ENCODE measurements at places on chromosomes 5 and 9.

- DNase-seq, result no peak
Measured at GRCh38 chr5:162382839-162383238, 315.3 kb downstream of the GABRG2 start.

DNA sequence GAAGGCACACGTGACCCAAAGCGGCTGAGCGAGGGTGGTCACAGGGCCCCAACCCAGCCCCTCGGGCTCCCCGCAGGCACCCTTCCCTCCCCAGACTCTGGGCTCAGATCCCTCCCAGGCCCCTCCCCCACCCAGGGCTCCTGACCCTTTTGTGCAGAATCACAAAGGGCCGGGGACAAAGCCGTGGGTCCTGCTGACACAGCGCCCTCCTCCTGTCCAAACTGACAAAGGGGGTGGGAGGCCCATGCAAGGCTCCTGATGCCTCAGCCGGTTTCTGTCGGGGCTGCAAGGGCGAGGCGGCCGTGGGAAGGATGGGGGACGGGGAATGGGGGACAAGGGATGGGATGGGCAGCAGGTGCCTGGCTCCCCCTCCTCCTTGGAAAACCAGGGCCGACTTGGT, 43.5 kb upstream of the UBAC1 start:
- DNase-seq, result no peak

- no peak for DNase-seq
Measured at GRCh38 chr5:40428815-40429214, 250.9 kb upstream of the PTGER4 start.

GRCh38 chr5:172733131-172733973, 37.6 kb downstream of the DUSP1 start:
- peak; percentile 94 for DNase-seq

GRCh38 chr9:86585422-86586143, 231.4 kb upstream of the TUT7 start:
- DNase-seq, result no peak

DNA sequence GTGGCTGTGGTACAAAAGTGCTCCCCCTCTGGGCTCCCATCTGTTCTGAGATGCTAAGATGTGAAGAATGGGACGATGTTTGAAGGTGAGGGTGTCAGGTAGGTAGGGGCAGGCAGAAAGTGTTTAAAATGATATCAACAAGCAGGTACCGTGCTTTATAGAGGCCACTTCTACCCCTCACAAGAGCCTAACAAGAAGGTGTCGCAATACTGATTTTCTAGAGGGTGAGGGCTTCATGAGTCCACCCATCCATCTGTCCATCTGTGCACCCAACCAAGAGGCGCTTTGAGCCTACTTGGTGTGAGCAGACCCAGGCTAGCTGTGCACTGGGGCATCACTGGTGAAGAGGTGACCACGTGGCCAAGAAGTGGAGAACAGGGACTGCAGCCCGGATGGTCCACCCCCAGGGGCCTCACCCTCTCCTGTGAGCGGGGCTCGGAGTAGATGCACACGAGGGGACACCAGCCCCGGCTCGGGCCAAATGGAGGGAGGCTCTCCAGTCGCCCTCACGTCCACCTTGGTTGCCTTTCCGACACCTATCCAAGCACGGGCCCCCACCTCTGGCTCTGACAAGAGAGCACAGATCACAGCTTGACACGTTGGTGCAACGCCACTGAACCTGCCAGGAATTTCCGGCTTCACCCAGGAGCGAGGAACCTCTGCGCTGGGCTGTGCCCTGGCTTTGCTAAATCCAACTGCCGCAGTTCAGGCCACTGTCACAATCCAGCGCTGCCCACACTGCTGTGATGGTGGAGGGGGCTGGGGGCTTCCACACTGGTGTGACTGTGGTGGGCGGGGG, 34.5 kb downstream of the CRB2 start:
- no peak for DNase-seq

GRCh38 chr5:40549616-40550015, 130.1 kb upstream of the PTGER4 start:
- DNase-seq, result peak; percentile 22

DNA sequence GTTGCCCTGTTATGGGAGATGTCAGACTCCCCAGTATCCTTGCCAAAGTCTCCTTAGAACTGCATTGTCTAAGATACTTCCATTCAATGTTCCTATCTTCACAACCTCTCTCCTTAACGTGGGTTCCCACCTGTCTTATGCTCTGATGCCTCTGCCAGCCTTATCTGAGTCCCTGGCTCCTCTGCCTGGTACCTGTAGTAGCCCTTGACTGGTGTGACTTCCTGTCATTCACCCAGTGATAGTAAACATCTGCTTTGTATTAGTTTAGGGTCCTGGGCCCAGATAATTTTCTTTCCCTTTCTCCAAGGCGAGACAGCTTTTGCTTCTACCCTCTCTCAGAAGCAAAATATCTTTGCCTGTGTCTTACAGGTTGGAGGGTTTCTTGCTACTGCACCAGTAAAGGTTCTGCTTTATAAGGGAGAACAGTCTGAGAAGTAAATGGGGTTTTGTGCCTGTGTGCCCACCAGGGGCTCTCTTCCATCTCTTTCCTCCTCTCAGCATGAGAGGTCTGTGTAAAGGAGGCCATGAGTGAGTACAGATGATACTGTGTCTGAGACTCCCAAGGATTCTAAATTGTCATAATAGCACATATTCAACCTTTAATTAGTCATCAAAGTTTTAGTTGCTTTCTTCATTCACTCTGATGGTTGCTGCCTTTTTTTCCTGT, 220.8 kb downstream of the PRR16 start:
- DNase-seq, result peak; percentile 19

DNA sequence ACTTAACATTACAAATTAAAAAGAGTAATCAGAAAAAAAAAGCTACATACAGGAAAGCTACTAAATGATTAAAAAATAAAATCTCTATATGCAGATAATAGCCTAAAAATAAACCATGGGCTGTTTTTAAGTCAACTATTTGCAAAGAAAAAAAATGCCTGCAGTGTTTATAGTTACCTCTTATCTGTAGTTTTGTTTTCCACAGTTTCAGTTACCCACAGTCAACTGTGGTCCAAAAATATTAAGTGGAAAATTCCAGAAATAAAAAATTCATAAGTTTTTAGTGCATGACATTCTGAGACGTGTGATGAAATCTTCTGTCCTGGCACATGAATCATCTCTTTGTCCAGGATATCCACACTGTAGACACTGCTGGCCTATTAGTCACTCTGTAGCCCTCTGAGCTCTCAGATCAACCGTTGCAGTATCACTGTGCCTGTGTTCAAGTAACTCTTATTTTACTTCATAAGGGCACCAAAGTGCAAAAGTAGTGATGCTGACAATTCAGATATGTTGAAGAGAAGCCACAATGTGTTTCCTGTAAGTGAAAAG, 59.2 kb downstream of the PRELID2 start:
- DNase-seq, result peak; percentile 87

- no peak for DNase-seq
Measured at GRCh38 chr5:39919876-39920275, 495.1 kb upstream of the DAB2 start.

DNA sequence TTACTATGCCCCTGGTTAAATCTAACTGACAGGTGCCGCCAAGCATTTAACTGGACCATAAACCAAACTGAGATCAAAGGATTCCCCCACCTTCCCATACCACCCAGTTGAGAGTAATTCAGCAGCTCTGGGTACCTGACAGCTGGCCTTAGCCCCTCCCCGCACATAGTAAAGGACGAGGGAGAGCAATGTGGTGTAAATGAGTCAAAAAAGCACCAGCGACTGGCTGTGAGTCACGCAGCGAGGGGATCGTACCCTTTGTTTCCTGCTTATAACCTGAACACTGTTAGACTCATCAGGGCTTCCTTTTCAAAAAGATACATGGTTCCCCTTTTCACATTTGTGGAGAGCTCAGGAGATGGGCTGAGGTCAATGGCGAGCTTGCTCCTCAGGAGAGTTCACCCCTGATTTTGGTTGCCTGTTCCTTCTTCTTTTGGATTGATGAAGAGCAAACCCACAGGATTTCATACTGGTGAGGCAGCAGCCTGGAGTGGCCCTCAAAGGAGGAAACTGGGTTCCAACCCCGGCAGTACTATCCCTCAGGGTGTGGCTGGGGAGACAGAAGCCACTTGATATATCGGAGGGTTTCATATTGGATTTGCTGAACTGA, 71.5 kb downstream of the ANKRD33B start:
- peak; percentile 43 for DNase-seq

DNA sequence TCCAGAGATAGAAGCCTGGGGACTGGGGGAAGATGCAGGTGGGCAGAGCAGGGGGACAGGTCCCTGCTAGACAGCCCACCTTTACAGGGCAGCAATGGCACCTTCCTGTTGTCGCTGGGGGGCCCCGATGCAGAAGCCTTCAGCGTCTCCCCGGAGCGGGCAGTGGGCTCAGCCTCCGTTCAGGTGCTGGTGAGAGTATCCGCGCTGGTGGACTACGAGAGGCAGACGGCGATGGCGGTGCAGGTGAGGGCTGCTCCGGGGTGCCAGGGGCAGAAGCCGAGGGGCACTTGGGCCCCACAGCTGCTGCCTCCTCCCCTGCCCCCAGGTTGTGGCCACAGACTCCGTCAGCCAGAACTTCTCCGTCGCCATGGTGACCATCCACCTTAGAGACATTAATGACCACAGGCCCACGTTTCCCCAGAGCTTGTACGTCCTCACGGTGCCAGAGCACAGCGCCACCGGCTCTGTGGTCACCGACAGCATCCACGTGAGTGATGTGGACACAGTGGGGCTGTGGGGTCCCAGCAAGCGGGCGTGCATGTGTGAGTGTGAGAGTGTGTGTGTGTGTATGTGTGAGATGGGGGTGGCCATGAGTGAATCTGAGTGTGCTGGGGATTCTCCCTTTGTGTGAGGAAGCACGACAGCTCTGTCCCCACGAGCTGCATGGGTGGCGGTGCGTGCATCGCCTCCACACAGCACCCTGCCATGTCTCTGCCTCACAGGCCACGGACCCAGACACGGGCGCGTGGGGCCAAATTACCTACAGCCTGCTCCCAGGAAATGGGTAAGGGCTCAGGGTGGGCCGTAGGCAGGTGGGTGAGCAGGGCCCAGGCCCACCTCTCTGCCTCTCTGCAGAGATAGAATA, 28.4 kb downstream of the CDHR2 start:
- DNase-seq, result no peak

DNA sequence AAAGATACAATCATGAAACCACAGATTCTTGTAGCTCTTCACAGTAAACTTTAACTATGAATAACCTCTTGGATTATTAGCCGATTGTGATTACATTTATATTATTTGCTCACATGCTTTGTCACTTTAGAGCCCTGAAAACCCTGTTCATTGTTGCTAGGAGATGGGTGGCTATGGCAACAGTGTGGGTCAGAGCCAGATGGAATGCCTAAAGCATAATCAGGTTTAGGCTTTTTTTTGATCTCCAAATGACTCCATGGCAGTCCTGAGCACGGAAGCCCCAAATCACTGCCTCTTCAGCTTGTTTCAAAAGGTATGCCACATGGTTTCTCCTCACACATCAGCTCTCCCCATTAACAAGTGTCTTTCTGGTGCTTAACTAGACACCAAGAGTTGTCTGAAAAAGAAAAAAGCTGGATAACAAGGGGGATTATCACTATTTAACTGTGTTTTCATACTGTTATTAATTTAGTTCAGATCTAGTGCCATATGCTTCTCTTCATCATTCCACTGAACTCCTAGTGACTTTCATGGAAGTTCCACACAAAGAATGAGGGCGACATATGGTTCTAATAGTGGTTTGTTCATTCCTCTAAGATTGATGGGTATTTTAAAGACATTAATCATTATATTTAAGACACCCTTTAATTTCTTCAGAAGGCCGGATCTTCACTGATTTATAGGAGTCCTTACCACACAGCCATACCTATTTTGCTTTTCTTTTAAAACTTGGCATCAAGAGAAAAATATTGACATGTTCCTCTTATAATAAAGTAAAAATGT, 88.8 kb upstream of the PAM start:
- DNase-seq, result no peak

GRCh38 chr5:76333571-76333970, 69.5 kb upstream of the IQGAP2 start:
- DNase-seq, result no peak

DNA sequence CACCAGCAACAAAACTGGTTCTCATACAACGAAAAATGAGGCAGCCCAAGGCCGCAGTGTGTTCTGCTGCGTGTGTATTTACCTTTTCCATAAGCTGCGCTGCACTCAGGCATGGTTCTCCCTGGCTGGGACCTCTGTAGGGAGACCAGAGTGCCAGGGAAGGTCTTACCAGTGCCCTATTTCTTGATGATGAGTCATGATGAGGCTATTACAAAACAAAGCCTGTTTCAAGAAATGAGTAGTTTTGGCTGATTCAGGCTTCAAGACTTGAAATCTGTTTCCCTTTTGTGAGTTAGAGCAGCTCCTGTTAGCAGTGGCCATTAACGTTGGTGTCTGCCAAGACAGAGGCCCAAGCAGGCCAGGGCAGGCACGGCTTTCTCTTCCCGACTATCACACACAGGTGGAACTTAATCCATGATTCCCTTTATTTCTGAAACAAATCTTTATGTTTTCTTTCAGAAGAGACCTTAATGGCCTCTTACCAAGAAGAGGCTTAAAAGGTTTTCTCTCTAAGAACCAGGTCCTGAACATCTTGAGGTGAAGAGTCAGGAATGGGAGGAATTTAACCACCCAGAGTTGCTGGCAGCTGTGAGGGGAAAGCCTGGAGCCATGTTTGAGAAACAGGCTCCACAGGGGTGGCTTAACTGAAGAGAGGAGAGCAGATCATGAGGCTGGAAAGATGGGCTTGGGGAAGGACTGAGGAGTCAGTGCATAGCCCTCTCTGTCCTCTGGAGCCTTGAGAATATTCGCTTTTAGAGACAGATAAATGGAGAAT, 41.4 kb upstream of the TIFAB start:
- peak; percentile 90 for DNase-seq

DNA sequence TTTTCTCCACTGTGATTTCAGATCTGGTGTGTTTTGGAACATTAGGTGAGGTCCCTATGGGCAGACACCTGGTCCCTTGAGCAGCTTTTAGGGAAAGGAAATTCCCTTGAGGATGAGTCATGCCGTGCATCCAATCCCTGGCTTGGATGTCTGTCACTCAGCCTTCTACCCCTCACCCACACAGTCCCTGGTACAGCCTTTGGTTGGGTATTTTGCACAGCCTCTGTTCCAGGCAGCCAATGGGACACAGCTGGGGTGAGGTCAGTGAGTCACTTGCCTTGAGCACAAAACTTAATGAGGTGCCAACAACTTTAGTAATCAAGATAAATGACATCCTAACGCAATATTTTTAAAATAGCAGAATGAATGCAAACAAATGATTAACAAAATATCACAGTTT, 22.7 kb upstream of the SVEP1 start:
- DNase-seq, result peak; percentile 33

GRCh38 chr9:122128007-122128968, 31.3 kb downstream of the NDUFA8 start:
- no peak for DNase-seq

DNA sequence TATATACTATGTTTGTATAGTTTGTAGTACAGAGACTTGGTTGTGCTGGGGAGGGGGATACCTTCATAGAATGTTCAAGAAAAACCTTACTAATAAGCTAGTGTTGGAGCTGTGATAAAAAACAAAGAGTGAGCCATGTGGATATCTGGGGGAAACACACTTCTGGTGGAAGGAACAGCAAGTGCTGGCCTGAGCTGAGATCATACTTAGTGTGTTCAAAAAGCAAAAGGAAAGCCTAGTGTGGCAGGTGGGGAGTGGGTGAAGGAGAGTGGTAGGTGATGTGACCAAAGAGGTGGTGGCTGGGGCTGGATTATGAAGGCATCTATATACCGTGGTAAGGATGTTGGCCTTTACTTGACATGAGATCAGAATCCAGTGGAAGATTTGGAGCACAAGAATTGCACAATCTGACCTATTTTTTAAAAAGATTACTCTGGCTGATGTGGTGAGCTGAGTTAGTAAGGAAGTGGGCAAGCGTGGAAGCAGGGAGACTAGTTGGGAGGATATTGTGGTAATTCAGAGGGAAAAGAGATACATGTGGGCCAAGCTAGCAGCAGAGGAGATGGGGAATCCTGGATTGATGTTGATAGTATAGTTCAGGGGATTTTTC, 26.6 kb downstream of the PALM2AKAP2 start:
- DNase-seq, result peak; percentile 75

Measured in fibroblast of lung (primary cell).